ENCODE measurements at places on chromosomes 7 and 10.

- DNase-seq, result no peak
Observed at GRCh38 chr7:40536421-40536820, 401.6 kb downstream of the SUGCT start.

DNA sequence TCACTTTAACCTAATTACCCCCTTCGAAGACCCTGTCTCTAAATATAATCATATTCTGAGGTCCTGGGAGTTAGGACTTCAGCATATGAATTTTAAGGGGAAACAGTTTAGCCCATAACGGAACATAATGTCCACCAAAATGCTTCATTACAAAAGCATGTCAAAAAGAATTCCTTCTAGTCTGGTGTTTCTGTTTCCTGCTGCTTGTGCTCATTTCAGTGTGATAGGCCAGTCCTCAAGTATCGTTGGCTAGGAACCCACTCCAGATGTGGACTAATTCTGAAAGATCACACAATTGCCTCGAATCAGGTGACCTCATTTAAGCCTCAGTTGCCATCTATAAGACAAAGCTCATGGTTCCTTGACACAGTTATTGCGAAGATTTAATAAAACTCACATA is 29.6 kb downstream of the INPP5F start:
- DNase-seq, result no peak

- DNase-seq, result no peak
Observed at GRCh38 chr7:93004906-93005305, 112.9 kb downstream of the SAMD9 start.

GRCh38 chr10:106424981-106425380 is 739.5 kb downstream of the SORCS1 start:
- DNase-seq, result no peak

DNA sequence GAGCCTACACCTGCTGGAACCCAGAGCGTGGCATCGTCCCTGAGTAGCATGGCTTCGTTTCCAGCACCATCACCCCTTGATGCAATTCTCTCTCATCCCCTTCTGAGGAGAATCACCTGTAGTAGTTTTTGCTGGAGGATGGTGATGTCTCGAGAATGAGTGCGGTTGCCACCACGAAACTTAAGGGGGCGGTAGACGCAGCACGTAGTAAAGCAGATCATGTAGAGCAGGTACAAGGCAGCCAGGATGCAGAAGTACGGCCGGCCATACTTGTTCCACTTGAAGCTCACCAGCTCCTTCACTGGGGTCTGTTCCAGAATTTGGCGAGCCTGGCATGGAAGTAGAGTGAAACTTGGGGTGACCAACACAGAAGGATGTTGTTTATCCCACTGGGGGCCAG is 8.1 kb downstream of the TRPV5 start:
- DNase-seq, result no peak

- no peak for DNase-seq
Observed at GRCh38 chr10:97372233-97372875, 28.8 kb downstream of the RRP12 start.

DNA sequence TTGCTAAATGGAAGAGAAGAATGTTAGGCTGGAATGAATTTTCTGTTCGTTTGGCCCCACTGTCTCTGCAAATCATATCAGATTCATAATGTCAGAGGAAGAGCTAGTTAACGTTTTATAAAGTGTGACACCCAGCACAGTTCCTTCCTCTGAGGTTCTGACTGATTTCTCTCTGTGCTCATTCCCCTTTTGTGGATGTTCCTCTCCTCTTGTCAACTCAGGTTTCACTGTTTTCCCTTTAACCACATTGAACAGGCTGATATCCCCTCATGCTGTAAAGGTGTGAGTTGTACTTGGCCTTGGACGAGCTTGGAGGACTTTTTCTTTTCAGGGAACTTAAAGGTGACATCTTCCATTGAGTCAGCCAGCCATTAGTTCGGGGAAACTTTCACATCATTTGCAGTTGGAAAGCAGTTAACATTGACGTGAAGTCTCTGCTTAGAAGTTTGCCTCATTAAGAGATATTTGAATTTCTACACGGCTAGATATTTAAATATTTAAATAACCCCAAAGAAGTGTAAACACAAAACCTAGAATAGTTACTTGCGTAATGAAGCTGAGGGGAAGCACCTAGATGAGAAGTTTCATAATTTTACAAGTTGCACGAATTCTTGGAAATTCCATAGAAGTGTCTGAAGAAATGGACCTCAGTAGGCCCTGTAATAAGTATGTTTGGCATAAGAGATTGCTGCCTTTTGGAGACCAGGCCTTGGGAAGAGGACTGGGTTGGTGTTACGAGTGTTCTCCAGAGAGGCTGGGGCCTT is 101.5 kb upstream of the EGR2 start:
- DNase-seq, result no peak

DNA sequence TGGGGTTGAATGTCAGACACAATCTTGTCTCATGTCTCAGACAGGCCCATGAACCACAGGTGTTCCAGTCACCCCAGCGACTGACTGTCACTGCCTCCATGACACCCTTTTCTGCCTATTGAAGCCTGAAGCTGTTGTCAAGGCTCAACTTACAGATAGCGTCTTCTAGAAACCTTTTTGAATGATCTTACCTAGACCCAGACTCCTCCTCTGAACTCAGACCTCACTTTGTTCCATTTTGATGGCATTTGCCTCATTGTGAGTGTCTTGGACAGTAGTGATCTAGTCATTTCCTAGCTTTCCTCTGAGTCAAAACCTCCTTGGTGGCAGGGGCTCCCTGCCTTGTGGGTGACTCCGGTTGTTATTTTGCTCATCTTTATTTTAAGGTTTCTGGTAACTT is 98.3 kb upstream of the AGK start:
- DNase-seq, result no peak

- DNase-seq, result no peak
Observed at GRCh38 chr7:6917258-6917657, 91.2 kb upstream of the CCZ1B start.

GRCh38 chr10:55019439-55019838 is 218.4 kb upstream of the PCDH15 start:
- DNase-seq, result no peak

DNA sequence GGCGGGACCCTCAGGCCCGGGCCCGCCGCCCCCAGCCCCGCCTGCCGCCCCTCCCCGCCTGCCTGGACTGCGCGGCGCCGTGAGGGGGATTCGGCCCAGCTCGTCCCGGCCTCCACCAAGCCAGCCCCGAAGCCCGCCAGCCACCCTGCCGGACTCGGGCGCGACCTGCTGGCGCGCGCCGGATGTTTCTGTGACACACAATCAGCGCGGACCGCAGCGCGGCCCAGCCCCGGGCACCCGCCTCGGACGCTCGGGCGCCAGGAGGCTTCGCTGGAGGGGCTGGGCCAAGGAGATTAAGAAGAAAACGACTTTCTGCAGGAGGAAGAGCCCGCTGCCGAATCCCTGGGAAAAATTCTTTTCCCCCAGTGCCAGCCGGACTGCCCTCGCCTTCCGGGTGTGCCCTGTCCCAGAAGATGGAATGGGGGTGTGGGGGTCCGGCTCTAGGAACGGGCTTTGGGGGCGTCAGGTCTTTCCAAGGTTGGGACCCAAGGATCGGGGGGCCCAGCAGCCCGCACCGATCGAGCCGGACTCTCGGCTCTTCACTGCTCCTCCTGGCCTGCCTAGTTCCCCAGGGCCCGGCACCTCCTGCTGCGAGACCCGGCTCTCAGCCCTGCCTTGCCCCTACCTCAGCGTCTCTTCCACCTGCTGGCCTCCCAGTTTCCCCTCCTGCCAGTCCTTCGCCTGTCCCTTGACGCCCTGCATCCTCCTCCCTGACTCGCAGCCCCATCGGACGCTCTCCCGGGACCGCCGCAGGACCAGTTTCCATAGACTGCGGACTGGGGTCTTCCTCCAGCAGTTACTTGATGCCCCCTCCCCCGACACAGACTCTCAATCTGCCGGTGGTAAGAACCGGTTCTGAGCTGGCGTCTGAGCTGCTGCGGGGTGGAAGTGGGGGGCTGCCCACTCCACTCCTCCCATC is 82.7 kb downstream of the PAX2 start:
- peak; percentile 50 for DNase-seq

DNA sequence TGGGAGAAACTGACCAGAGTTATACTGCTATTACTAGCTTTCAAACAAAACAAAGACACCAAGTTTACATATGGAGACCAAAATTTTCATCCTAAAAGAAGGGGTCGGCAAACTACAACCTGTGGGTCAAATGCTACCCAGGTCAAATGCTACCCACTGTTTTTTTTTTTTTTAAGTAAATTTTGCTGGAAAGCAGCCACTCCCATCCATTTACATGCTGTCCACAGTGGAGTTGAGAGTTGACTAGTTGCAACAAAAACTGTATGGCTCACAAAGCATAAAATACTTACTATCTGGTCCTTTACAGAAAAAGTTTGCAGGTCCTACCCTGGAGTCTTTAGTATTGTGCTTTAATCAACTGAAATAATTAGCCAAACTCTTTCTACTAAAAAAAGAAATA is 91.4 kb downstream of the SIRT1 start:
- DNase-seq, result no peak

GRCh38 chr7:47474937-47475879 is 106.7 kb downstream of the TNS3 start:
- no peak for DNase-seq

DNA sequence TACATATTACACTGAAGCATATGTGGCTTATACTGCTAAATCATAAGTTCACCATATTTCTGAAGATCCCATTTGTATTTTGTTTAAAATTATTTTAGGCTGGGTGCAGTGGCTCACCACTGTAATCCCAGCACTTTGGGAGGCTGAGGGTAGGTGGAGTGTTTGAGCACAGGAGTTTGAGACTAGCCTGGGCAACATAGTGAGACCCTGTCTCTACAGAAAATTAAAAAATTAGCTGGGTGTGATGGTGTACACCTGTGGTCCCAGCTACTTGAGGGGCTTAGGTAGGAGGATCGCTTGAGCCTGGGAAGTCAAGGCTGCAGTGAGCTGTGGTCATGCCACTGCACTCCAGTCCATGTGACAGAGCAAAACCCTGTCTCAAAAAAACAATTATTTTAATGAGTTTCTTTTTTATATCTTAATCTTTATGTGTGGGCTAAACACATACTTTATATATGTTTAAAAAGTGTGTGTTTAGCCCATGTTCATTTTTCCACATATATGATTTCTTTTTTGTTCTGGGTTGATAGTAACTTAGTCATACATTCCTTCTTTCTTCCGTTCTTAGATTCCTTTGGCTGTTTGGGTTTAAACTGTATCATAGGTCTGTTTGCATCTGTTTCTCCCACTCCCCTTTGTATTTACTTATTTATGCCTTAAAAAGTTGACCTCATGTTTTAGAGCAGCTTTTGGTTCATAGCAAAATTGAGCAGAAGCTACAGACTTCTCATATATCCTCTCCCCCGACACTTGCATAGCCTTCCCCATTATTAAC is 33.5 kb downstream of the RSBN1L start:
- DNase-seq, result no peak

DNA sequence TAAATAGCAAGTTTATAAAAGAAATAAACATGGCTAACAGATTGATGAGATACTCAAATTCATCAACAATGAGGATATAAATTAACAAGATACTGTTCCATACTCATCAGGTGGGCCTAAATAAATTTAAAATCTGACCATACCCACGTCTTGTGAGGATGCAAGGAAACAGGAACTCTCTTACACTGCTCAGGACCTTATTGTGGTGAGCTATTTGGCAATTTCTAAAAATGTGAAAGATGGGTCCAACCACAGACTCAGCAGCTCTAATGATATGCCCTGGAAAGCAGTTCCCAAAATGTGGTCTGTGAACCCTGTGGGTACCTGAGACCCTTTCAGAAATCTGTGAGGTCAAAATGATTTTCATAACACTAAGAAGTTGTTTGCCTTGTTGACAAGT is 21.5 kb downstream of the RPP38 start:
- no peak for DNase-seq

DNA sequence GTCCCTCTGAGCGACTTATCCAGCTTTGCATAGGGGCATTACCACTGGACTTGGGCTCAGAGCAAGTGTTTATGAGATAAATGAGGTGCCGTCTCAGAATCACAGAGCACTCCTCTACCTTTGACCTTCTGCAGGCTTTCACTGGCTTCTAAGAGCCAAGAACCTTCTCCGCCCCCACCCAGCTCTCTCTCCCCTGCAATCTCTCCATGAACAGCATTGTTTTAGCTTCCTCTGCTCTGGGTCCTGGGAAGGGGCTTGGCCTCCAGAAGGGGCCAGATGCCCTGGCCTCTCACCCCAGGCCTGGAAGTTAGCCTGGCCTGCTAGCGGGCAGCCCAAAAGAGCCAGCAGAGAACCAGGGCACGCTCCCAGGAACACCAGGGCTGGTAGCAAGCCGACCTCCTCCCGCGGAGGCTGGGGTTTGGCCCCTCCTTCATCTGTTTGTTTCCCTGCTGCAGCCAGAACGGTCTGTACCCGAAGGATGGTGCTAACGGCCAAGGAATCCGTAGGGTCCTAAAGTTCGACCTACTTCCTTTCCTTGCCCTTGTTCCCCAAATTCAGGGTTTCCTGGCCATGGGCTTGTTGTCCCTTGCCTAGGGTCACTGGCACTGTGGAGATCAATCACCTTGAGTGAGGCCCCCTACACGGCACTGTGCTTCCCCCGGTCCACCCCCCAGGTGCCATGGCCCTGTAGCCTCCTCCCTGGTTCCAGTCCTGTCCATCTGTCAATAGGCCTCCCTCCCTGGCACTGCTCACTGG is 18.7 kb upstream of the DDIT4 start:
- DNase-seq, result peak; percentile 65

- DNase-seq, result peak; percentile 39
Observed at GRCh38 chr7:27158436-27159265, 2.2 kb upstream of the HOXA7 start.

DNA sequence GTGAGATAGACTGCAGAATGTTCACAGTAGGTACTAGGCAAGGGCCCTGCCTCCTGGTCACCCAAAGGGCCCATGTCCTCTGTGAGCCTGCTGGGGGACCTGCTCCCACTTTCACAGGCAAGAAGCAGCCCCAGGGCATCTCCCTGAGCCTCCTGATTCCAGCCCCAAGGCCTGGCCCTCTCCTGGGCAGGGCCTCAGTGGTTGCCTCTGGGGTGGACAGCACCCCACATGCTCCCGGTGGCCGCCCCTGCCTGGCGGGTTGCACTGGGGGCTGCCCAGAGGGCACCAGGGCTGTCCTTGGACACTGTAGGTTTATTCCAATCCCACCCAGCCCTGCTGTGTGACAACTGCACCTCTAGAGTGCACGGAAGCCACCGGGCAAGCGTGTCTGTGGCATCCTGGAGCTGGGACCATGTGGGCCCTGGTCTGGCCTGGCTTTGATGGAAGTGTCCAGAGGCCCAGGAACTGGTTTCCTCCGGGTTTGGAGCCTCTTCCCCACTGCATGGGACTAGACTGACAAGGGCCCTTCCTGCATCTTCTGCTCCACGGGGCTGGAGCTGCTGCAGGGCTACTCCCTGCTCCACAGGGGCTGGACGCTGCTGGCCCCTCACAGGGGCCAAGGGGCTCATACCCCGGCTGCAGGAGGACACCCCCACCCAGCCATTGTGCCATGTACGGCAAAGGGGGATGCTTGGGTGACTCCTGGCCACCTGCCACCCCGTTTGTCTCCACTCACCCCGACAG is 25.0 kb upstream of the SYCE1 start:
- no peak for DNase-seq

- no peak for DNase-seq
Observed at GRCh38 chr7:155995183-155995612, 182.9 kb upstream of the SHH start.
